Activated T-helper 1 cell treated with anti-CD3 and anti-CD28 coated beads, Interleukin-2, amount 50 U/mL, for 16 hours (primary cell): ENCODE measurements at places on chromosomes 3 and 15.

GRCh38 chr15:40906991-40907802 lies 12.9 kb downstream of the VPS18 start:
- DNase-seq = peak; percentile 35

- no peak for DNase-seq
These were observed 66.0 kb downstream of the PDZRN3 start for GRCh38 chr3:73558727-73559075.

- no peak for DNase-seq
These were observed 9.3 kb downstream of the PSTPIP1 start for GRCh38 chr15:77004189-77004588.

- DNase-seq = no peak
These were observed 31.7 kb upstream of the RAB11A start for GRCh38 chr15:65837301-65838294.

- DNase-seq = no peak
These were observed 563.8 kb downstream of the PYDC2 start for GRCh38 chr3:192024751-192025150.

- DNase-seq = no peak
These were observed 76.3 kb upstream of the UMPS start for GRCh38 chr3:124653797-124654469.

DNA sequence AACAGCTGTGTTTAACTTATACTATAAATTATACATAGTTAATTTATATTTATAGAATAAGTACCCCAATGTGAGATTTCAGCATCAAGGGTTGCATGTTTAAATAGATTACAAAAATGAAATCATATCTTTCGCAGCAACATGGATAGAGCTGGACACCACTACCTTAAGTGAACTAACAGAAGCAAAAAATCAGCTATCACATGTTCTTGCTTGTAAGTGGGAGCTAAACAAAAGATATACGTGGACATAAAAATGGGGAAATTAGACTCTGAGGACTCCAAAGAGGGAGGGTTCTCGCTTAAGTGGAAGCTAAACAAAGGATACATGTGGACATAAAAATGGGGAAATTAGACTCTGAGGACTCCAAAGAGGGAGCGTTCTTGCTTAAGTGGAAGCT lies 626.5 kb upstream of the DPPA4 start:
- DNase-seq = no peak

GRCh38 chr3:124034016-124034843 lies 42.3 kb upstream of the ROPN1 start:
- no peak for DNase-seq

- no peak for DNase-seq
These were observed 977.3 kb downstream of the TBL1XR1 start for GRCh38 chr3:176219970-176220369.

- no peak for DNase-seq
These were observed 11.9 kb upstream of the CD200R1L start for GRCh38 chr3:112858410-112859069.

GRCh38 chr3:27454914-27455313 lies 29.3 kb downstream of the SLC4A7 start:
- DNase-seq = no peak

- no peak for DNase-seq
These were observed 325.4 kb upstream of the AGTR1 start for GRCh38 chr3:148372206-148372875.
